Dermis microvascular lymphatic vessel endothelial cell (primary cell): ENCODE measurements at places on chromosomes 11 and 22.

DNA sequence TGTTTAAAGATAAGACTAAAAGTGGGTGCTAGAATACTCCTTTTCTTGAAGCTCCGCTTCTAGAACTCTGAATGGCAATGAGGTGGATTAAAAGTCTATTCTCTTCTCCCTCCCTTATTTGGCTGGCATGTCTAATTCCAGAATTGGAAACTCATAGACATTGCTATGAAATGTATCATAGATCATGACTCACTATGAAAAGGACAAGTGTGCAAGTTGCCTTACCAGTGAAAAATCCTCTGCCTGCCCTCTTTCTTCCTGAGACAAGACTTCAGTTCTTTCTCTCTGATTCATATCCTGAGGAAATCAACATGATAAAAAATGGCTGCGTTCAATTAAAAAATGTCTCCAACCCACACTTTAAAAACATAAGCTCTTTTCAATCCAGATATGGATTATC lies 73.2 kb upstream of the BLID start:
- DNase-seq = no peak

DNA sequence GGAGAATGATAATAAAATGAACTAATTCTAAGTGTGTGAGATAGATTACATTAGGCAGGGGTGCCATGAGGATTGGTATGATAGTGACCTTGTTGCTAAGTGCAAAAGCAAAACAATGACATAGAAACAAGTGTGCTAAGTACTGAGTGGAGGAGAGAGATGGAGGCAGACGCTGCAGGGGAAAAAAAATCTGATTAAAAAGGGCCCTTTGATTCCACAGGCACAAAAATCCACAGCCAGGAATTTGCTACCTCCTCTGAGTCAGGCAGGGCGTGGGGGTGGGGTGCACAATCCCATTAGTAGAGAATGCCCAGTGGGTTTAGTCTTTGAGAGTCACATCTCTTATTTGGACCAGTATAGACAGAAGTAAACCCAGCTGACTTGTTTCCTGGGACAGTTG lies at the start of gene CNTF:
CNTF (plus strand) TSS at position 322 of the 400 bp plus-strand sequence. CDS start 88 bp downstream, outside the sequence.
- DNase-seq = no peak

DNA sequence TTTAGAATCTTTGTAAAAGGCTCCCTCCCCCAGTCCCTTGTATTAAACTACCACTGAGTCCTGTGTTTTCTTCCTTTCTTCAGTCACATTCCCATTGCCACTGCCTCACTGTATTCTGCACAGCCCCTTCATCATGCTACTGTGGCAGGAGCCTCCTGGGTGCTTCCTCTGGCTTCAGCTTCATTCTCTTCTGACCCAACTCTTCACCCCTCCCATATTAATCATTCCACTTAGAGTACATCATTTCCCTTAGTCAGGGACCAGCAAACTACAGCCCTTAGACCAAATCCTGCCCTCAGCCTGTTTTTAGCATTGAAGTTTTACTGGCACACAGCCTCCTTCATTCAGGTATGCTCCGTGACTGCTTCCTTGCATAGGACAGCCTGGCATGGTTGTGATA lies 127.7 kb upstream of the MTNR1B start:
- DNase-seq = no peak

DNA sequence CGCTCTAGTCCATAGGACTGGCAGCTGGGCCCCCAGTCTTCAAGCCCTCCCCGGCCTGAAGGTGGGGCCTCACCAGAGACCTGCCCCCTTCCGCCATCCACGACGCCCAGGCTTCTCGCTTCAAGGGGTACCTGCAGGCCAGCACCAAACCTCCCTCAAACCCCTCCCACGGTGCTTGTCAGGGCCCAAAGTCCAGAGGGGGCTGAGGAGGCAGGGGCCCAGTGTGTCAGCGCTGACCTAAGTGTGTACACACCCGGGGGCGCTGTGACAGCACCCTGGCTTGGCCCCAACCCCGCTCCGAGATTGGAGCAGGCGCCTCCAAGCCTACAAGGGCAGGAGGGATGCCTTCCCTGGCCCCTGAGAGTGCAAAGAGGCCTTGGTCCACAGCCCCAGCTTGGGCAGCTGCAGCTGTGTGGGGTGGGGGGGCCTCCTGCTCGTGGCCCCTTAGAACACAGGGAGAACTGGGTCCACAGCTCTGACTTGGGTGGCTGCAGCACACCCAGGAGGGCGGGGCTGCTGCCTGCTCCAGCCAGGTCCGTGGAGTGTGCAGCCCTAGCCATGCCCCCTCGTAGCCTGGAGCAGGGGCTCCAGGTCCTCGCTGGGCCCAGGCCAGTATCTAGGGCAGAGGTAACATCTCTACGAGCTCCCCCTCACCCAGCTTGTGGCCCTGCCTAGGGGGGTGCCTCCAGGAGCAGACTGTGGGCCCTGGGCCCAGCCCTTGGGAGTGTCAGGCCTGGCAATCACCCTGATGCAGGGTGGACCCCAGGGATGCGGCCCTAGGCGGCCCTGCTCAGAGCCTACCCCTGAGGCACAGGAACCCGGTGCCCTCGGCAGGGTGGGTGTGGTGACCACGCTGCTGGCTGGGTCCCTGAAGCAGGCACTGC lies 4.9 kb downstream of the SBF2 start:
- DNase-seq = no peak
